ENCODE measurements at places on chromosomes 4 and X.

GRCh38 chr4:171007618-171008390, 805.4 kb upstream of the GALNTL6 start:
- no peak for ATAC-seq

DNA sequence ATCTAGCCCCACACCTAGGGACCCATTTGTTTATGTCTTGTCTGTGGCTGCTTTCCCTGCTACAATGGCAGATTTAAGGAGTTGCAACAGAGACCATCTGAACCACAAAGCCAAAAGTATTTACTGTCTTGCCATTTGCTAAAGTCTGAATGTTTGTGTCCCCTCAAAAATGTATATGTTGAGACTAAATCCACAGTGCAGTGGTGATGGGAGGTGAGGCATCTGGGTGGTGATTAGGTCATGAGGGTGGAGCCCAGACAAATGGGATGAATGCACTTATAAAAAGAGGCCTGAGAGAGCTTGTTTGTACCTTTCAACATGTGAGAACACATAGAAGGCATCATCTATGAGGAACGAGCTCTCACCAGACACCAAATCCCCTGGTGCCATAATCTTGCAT, 137.3 kb downstream of the TMEM144 start:
- no peak for ATAC-seq

GRCh38 chrX:132622130-132622529, 133.3 kb upstream of the MBNL3 start:
- no peak for ATAC-seq

DNA sequence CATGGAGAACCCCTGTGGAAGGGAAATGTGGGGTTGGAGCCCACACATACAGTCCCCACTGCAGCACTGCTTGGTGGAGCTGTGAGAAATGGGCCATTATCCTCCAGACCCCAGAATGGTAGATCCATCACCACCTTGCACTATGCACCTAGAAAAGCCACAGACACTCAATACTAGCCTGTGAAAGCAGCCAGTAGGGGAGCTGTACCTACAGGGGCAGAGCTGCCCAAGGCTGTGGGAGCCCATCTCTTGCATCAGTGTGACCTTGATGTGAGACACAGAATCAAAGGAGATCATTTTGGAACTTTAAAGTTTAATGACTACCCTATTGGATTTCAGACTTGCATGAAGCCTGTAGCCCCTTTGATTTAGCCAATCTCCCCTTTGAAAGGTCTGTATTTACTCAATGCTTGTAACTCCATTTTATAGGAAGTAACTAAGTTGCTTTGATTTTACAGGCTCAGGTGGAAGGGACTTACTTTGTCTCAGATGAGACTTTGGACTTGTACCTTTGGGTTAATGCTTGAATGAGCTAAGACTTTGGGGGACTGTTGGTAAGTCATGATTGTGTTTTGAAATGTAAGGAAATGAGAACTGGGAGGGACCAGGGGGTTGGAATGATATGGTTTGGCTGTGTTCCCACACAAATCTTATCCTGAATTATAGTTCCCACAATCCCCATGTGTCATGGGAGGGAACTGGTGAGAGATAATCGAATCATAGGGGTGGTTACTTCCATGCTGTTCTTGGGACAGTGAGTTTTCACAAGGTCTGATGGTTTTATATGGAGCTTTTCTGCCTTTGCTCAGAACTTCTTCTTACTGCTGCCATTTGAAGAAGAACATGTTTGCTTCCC, 352.6 kb downstream of the INPP4B start:
- ATAC-seq = no peak

DNA sequence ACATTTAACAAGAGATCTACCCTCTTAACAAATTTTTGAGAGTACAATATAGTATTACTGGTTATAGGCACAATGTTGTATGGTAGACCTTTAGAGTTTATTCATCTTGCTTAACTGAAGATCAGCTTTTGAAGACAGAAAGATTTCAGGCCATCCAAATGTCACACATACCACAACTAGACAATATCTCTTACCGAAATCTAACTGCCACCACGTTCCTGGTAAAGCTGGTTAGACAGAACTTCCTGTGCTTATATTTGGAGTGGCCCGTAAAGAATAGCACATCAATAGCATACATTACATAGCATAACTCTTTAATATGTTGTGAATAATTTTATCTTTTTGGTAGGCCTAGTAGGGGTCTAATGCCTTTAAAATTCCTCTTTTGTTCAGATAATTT, 29.8 kb upstream of the ARHGEF6 start:
- no peak for ATAC-seq

GRCh38 chr4:139918591-139918990, 235.4 kb downstream of the MAML3 start:
- no peak for ATAC-seq

GRCh38 chrX:119573840-119574393, 446 bp upstream of the UBE2A start:
- no peak for ATAC-seq
